Bronchial epithelial cell (primary cell): ENCODE measurements at places on chromosomes 12 and 14.
A peak's percentile ranks its signal among the peaks of the same experiment; 100 is the strongest.

- no peak for DNase-seq
Measured at GRCh38 chr12:58841058-58841798, 79.1 kb downstream of the LRIG3 start.

DNA sequence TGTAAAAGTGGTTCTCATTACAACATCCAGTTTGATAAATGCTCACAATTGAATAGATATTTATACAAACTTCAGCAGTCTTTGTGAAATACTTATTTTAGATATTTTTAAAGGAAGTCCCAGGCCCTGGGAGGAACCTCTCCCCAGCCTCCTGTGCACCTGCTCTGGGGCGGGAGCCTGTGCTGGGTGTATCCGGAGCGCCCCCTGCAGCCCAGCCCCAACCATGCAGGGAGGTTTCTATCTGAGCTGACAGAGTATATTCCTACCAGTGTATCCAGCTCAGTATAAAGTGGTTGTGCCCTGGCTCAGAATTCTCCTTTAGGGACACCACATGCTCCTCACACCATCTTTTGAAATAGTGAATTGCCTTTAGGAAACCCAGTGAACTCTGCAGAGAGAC lies 851.8 kb downstream of the TMEM121 start:
- DNase-seq: no peak

- peak; percentile 38 for DNase-seq
Measured at GRCh38 chr14:102469261-102469660, 40.3 kb downstream of the ANKRD9 start.

GRCh38 chr14:68239988-68240771 lies 420.6 kb downstream of the RAD51B start:
- DNase-seq: no peak

GRCh38 chr12:29703528-29703927 lies 80.2 kb downstream of the TMTC1 start:
- DNase-seq: no peak

DNA sequence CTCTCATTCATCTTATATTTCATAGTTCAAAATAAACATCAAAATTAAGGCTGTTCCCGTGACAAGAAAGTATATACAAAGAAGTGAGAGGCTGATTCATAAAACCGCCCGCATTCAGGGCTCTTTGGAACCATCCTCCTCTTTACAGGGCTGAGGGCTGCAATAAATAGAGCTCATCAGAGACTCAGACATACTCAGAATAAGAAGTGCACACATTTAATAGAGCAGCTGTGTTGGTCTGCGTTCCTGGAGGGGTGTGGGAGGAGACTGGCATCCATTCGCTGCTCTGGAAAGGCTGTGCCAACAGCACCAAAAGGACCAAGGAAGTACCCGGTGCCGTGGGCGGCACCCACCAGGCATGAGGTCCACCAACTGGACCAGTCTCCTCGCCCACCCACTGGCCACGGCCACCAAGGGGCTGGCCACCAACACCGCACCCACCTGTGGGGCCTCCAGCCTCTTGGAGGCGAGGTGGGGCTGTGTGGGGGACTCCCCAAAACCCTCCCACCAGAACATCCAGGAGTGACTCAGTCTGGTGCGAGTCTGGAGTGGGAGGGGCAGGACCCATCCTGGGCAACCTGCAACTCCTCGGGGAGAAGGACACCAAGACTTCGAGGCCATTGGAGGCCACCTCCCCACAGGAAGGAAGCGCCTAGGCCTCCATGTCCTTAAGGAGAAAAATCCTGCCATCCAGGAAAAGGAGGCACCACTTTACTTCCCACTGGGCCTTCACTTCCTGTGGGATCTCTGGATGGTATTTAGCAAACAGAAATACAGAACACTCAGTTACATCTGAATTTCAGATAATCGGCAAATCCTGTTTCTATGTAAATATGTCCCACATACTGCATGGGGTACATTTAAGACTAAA lies 32.7 kb downstream of the VCPKMT start:
- no peak for DNase-seq

- DNase-seq: no peak
Measured at GRCh38 chr14:93951635-93952540, 24.5 kb downstream of the ASB2 start.
